ENCODE measurements at places on chromosomes 5 and 9.

- DNase-seq: no peak
Measured at GRCh38 chr9:126483468-126484073, 130.2 kb upstream of the LMX1B start.

DNA sequence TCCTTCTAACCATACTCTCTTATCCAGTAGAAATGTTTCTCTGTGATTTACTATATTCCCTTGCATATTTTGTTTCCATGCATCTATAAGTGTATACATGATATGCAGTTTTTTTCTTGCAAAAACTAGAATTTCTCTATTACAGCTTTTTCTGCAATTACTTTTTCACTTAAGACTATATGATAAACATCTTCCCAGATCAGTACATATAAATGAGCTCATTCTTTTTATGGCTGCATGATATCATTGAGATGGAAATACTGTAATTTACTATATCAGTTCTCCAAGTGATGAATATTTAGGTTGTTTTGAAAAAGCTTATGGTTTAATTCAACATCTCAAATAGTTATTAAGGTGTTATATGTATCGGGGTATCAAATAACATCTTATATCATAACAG lies 18.1 kb upstream of the ZNF608 start:
- no peak for DNase-seq

GRCh38 chr5:125125031-125125823 lies 378.8 kb upstream of the ZNF608 start:
- DNase-seq: no peak

- no peak for DNase-seq
Measured at GRCh38 chr9:131299346-131299960, 9.9 kb downstream of the PLPP7 start.

DNA sequence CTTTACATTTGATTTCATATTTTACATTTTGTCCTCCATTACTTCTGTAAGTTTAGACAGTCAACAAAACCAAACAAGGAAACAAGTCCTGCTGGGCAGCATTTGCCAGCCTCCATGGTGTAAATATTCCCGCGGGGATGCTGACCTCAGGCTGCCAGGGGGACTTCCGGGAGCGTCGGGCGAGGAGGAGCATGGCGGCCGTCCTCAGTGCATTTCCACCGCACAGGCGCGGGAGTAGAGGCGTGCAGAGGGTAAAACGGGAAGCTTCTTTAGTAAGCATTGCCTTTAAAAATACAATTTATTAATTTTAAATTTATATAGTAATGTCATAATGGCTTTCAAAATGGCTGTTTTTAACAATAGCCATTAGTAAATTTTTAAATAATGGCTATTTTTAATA lies 385.3 kb upstream of the IRX4 start:
- DNase-seq: no peak

DNA sequence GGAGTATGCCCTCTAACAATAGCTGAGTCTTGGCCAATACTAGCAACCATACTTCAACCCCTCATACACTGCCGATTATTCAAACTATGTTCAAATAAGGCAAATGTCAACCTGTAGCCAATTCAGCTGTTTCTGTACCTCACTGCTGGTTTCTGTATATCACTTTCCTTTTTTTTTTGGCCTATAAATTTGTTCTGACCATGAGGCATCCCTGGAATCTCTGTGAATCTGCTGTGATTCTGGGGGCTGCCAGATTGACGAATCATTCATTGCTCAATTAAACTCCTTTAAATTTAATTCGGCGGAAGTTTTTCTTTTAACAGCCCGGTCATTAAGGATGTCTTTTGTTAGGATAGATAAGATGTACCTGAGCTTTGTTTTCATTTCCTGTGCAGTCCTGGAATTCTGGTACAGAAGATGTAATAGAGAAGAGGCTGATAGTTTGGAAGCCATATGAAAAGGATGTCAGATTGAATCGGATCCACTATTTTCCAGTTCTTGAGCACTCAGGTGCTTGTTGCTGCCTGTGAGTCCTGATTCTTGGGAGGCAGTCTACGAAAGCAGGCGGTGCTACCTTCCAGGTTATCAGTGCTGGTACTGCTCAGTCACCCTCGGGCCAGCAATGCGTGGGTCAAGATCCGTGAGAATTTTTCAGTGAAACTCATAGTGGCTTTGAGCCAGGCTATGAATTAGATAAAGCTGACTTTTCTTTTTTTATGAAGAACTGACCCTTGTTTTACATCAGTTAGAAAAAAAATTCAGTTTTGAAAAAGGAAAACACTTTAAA lies 106.2 kb upstream of the TUT7 start:
- no peak for DNase-seq

DNA sequence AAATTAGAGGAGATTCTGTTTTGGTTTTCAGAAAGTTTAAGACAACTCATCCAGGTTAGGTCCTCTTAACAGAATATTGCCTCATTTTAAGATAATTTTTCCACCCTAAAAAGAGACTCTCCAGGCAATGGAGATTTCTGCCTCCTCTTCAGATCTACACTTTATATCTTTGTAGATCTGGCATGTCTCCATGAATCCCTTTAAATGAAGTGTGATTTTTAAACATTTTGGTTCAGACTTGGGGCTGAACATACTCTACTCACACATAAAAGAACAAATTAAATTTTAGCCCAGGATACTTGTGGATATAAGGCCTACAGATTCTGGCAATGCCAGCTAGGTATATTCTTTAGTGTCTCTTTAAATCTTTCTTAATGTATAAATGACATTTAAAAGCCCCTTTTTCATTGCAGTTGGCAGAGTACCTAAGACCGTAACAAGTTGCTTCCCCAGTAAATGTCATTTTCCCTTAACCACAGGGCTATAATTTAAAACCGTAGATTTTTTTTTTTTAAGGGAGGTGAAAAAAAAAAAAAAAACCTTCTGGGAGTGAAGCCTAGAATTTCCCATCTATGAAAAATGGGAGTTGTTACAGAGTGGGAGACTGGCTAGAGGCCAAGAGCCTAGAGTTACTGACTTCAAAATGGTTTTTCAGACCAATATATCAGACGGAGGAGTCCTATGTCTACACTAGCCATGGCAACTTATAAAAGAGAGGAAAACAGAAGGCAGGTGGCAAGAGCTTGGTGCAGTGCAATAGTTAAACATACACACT lies 207.8 kb upstream of the TARS1 start:
- DNase-seq: no peak

DNA sequence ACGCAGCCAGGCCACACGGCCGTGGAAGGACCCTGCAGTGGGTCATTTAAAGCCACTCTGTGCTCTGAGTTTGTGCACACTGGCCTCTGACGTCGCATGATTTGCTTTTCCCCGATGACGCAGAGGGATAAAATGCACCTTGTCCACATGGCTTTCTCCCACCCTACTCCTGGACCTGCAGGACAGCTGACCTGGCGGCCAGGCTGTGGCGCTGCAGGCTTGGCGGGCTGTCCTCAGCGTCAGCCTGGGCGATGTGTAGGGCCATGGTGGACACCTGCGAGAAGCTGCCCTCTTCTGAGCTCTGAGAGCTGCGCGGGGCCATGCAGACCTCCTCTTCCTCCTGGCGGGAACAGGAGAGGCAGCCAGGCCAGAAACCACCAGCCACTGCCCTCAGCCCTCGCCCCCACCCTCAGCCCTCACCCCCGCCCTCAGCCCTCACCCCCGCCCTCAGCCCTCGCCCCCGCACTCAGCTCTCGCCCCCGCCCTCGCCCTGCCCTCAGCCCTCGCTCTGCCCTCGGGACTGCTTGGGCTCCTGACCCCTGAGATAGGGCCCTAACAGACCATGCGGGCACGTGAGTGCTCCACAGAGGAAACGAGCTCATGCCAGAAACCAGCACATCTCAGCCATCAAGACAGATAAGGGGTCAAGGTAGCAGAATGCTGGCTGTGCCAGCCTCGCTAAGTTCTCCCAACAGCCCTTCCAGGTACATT lies 20.0 kb upstream of the SCGB3A1 start:
- DNase-seq: no peak

DNA sequence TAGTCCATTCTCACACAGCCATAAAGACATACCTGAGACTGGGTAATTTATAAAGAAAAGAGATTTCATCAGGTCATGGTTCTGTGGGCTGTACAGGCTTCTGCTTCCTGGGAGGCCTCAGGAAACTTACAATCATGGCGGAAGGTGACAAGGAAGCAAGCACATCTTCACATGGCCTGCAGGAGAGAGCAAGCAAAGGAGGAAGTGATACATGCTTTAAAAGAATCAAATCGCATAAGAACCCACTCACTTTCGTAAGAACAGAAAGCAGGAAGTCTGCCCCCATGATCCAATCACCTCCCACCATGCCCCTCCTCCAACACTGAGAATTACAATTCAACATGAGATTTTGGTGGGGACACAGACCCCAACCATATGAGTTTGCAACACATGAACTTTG lies 5.1 kb upstream of the FBXO38 start:
- no peak for DNase-seq

- DNase-seq: no peak
Measured at GRCh38 chr5:113276001-113276400, 158.8 kb downstream of the TSSK1B start.

DNA sequence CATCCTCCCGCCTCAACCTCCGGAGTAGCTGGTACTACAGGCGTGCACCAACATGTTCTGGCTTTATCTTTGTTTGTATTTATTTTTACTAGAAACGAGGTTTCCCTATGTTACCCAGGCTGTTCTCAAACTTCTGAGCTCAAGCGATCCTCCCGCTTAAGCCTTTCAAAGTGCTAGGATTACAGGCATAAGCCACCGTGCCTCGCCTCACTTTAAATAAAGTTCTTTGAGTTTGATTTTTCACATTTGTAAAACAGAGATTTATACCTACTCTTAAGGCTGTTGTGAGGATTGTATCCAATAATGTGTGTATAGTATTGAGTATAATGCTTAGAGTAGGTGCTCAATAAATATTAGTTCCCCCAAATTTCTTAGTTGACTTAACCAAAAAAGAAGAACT lies 75.7 kb downstream of the MEF2C start:
- no peak for DNase-seq

DNA sequence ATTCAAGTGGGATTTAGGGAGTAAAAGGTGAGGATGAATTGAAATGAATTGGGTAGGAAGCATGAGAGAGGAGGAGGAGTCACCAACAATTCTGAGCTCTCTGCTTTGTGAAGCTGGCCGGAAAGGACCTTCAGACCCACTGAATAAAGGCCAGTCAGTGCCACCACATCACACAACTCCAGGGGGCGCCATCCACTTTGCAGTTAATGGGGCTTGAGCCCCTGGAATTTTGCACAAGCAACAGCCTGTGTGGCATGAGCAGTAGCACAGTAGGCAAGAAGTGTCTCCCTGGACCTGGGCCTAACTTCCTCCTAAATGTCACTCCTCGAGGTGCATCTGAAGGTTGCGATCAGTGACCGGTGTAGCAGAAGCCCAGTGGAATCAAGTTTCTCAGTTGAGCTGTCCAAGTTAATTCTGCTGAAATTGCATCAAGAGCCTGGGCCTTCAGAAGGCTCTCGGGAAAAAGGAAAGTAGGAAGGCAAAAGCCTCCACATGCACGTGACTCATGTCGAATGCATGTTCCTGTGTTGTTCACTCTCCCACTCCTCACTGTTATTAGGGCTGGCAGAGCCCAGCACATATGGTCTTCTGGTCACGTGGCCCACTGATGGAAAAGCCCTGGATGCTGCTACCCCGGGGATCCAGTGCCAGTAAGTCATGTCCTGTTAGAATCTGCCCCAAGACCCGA lies 27.8 kb upstream of the GLIS3 start:
- no peak for DNase-seq

DNA sequence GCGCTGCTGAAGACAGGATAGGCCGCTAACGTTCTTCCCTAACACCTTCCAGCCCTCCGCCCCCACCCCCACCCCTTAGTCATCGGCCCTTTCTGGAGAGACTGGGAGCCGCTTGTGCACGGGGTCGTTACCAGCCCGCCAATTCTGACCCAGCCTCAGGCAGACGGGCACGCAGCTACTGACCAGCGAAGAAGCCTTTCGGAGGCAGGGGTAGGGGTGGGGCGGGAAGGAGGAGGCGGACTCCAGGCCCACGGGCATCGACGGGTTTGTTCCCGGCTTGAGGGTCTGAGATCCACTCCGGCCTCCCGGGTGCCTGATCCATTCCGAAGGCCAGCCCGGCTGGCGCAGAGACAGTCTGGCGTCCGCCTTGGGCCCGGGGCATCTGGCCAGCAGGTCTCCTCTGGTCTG lies 729 bp upstream of the HAND1 start:
- no peak for DNase-seq

DNA sequence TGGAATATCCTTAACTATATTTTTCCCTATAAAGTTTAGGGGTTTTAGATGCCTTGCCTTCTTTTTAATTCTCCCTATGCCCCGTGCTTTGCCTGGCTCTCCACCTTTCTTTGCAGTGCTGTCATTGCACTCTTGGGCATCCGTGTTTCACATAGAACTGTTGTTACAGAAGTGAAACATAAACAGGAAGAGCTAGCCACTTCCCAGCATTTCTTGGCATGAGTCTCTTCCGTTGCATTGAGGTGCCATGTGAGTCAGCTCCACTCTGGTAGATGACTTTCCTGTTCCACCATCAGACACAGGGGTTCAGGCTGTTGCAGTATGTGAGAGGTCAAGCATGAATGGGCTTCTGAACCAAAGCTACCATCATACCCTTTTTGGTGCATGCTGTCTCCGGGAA lies 73.4 kb downstream of the ANGPTL2 start:
- DNase-seq: no peak

- DNase-seq: peak; percentile 64
Measured at GRCh38 chr9:76905791-76906646, at the start of gene PRUNE2. TSS of gene PRUNE2 (minus strand) at chr9:76906114. CDS start at chr9:76905963, 151 bp downstream.

GRCh38 chr9:69018737-69019136 lies 4.8 kb upstream of the PRKACG start:
- no peak for DNase-seq

DNA sequence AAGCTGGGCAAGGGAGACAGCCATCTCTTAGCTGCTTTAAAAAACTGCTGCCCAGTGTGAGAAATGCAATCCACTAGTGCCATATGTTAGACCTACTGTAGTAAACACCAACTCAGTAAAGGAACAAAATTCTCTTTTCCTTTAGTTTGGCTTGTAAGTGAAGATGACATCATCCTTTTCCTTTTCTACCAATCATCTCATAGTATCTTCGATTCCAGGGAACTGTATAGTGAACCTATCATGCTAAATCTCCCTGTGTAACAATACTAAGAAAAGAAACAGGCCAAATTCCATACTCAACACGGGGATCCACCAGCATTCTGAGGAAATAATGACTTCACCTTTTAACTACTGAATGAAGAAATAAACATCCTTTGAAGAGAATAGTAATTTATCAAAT lies 100.1 kb downstream of the RAPGEF6 start:
- no peak for DNase-seq

GRCh38 chr9:87711857-87712800 lies 13.8 kb upstream of the CTSL start:
- no peak for DNase-seq

DNA sequence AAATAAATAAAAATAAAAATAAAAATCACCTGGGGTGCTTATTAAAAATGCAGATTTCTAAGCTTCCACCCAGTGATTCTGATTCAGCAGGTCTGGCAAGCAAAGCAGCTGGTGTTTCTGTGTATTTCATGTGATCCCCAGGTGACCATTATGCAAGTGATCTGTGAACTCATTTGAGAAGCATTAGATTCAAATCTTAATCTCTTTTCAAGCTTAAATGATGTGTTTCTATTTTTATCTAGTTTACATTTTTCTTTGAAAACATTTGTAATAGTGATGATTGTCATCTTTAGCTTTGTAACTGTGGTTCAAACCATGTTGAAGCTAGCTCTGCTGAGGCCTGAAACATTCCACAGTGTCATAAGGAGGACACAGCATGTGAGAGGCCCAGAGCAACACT lies 804.8 kb upstream of the ZNF608 start:
- no peak for DNase-seq
